ENCODE measurements at places on chromosomes 5 and 9.

DNA sequence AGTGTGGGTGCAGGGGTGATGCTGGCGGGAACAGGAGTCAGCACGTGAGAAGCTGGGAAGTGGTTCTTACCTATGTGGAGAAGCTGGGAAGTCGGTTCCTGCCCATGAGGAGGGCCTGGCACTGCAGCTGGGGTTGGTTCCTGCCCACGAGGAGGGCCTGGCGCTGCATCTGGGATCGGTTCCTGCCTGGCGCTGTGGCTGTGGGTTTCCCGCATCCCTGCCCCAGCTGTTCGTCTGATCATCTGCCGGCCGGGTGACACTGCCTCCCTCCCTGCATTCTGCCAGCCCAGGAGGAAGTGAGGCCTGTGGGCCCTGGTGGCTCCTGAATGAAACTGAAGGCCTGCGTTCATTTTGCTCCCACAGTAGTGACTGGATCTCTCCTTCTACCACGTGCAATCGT is 5.1 kb downstream of the OBP2A start:
- no peak for DNase-seq

DNA sequence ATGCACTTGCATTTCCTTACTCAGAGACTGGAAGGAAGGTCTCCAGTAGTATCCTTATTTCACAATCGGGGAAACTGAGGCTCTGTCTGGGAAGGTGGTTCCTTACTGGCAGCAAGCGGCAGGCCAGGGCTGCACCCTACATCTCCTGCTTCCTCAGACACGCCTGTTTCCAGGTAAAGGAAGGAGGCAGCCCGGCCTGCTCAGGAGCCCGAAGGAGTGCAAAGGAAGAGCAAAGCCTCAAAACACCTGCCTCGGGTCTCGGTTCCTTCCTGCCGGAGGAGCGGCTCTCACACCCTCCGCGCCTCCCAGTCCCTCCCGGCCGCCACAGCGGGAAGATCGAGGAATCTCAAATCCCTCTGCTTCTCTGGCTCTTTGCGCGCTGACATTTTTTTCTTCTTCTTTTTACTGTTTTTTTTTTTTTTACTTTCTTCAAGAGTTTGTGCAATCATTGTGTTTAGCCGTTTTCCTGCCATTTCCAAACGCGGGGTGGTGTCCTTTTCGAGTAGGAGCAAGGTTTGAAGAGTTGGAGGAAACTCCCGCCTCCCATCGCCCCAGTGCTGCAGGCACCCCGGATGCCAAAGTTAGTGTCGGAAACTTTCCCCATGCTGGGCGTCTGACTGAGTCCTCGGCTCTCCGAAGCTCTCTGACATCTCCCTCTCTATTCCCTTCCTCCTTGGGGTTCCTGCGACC is 1.0 kb downstream of the GGTA1 start:
- no peak for DNase-seq

DNA sequence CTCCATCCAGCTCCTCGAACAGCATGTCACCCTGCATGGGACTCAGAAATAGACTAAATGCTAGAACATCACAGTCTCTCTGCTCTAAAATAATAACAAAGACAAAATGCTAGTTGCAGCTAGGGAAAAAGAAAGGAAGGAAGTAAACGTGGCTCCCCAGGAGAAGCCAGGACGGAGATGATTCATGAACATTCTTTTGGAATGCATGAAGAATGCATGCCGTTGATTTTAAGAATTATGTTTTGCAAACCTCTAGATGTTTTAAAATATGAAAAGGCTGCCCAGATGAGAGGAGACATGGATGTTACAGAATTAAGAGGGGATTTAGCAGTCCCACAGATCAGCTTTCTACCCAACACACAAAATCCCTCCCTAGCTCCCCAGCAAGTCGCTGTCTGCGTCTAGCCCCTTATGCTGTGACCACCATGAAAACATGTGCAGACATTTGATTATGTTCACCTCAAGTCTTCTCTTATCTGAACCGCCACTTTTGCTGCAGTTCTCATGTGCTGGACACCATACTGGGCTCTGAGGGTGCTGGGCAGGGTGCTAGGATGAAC is 139.4 kb upstream of the LMX1B start:
- DNase-seq, result no peak

- DNase-seq, result no peak
Measured at GRCh38 chr5:116476897-116477537, 97.6 kb downstream of the SEMA6A start.

DNA sequence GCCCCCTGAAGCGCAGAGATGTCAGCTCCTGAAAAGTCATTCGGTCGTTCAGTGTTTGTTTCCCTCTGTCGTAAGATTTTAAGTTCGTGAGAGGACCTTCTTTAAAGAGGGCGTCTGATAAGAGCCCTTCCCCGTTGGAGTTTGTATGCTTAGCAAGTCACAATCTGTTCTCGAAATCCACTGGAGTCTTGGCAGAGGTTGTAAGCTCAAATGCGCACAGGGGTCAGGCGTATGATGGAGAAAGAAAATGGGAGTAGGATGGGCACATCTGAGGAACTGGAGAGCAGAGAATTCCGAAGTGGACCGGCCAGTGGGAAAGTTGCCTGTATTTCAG is 710 bp downstream of the HSD17B4 start:
- peak; percentile 3 for DNase-seq

GRCh38 chr5:139443831-139444453 is 4.6 kb upstream of the DNAJC18 start:
- no peak for DNase-seq

DNA sequence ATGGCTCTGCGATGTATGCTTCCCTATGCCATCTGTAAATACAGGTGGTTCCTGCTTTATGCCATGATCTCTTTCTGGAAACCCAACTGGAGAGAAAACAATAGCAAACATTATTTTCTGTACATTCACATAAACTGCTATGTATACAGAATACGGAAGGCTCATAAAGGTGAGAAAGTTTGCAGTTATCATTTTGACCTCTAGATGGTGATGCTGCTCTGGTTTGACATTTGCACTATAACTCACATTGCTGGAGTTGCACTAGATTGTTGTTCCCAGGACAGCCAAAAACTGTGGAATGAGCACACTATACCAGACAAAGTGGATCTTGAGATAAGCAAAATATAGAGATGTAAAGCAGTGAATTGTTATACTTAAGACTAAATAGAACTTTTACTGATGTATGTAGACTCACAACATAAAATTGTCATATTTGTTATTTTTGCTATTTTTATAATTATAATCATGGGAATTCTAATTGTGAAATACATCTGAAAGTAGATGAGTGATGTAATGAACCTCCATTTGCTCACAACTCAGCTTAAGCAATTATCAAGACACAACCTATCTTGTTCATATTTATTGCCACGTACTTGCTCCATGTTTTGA is 246.5 kb downstream of the PTPRD start:
- peak; percentile 25 for DNase-seq

DNA sequence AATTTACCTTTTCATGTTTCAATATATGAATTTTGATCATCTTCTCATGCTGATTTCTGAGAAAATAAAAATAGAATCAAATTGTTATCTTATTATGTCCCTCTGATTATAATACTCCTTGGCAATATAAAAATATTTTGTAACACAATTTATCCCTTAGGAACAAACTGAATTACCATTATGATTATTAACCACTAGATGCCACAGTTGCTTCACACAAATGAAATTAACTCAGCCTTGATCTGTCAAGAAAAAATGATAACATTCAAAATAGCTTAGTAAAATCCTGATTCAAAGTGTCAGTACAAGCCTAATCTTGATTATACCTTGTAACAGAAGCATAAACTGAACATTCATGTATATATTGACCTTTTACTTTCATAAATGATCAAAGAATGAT is 4.8 kb upstream of the CHSY3 start:
- DNase-seq, result peak; percentile 32

DNA sequence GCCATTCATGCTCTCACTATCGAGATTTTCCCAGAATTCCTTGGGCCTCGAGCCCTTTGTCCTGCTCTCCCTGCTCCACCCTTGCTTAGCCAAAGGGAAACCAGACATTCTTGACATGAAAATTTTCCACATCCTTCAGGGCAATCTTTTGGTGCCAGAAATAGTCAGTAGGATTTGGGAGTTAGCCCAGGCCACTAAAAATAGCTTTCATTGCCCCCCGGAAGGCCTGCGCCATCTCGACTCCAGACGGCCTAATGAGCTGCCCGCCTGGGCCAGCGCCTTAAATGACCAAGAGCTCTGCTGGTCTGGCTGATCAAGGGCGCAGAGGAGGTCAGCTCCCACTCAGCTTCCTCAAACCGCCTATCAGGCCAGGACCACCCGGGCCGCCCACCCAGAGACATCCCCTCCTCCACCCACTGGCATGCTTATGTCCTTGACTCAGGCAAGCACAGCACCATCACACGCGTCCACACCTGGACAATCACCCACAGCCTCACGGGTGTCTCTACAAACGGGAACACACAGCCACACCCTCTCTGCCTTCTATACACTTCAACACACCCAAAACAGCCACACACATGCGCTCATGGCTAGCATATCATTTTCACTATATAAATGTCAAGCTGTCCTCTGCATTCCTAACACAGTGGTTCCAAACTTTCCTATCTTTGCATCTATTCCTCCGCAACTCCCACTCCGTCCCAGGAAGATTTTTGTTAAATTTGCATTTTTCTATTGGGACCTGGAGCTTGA is 20.9 kb downstream of the DUSP1 start:
- DNase-seq, result no peak

- no peak for DNase-seq
Measured at GRCh38 chr5:82151204-82151603, 127.0 kb downstream of the RPS23 start.

GRCh38 chr5:84362061-84362720 is 22.5 kb downstream of the EDIL3 start:
- no peak for DNase-seq
